ENCODE measurements at places on chromosomes 13 and 19. TPM values are rescaled to one million over a fixed set of nuclear protein-coding genes. Genes with fewer than 3 reads are reported as not detected.

Gene RFPL4A
- total RNA-seq = not detected

Gene PKN1
- 121 TPM for total RNA-seq

- peak; percentile 7 for DNase-seq
These were observed 182.5 kb downstream of the POU4F1 start for GRCh38 chr13:78420814-78421213.

DNA sequence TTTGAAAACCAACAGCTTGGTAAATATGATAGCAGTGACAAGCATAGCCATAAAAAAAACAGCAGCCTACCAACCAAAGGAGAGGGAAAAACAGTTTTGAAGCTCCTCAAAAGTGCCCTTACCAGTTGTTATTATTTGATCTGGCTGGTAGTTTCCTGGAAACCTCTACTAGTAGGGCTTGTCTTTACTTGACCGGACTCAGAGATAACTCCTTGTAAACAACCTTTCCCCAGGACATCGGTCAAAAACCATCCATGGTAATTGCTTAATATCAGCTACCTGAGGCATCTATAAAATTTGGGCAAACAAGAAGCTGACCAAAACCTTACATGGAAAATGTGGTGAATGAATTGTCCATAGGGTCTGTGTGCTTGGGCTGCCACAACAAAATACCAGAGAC is 210.9 kb downstream of the FGF14 start:
- DNase-seq = no peak

- DNase-seq = no peak
These were observed at the start of gene TNFSF11 for GRCh38 chr13:42574011-42574410. TNFSF11 (plus strand) TSS chr13:42574152; CDS start chr13:42574304, 152 bp downstream.

Gene OR7D4
- total RNA-seq = not detected

Gene CDC42EP5
- 6.5 TPM for total RNA-seq

Gene ZNF730
- total RNA-seq = 0.23 TPM

Gene KLK7
- total RNA-seq = not detected

DNA sequence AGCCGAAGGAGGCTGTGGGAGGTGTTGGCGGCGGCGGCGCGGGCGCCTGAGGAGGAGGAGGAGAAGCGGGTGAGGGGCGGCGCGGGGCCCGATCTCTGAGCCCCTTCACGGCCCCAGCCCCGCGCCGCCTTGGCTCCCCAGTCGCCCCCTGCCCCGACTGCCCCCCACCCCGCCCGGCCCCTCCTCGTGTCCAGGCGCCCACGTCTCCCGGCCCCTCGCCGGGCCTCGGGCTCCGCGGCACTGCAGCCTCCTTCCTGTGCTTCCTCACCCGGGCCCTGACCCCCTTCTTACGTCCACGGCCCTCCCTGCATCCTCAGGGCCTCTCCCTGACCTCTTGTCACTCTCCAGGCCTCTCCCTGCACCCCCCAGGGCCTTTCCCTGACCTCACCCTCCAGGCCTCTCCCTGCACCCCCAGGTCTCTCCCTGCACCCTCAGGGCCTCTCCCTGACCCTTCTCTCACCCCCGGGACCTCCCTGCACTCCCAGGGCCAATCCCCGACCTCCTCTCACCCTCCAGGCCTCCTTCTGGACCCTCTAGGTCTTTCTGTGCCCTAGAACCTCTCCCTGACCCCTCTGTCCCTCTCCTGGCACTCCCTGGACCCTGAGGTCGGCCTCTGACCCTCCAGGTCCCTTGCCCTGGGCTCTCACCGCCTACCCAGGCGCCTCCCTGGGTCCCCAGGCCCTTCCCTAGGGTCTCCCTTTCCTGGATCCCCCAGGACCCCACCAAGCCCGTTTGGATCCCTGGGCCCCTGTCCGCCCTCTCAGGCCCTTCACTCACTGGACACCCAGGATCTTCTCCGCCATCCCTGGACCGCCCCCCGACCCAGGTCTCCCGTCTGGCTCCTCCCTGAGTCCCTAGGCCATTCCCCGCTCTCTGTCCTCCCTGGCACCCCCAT is 460 bp downstream of the KMT5C start:
- DNase-seq = no peak

GRCh38 chr19:5191091-5191490 is 149.5 kb downstream of the PTPRS start:
- no peak for DNase-seq

DNA sequence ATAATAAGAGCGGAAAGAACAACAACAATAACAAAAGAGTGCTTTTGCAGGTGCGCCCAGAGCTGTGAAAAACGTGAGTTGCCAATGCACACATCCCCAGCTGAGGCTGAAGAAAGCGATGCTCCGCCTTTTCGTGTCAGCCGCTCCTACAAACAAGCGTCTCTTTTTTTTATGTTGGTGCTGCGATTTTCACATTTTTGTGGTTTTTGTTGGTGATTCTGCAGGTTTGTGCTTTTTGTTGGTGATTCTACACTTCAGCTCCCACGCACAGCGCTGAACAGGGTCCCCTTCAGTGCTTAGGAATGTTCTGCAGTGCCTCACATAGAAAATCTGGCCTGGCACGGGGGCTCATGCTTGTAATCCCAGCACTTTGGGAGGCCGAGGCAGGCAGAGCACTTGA is 7.3 kb upstream of the SBK3 start:
- no peak for DNase-seq

DNA sequence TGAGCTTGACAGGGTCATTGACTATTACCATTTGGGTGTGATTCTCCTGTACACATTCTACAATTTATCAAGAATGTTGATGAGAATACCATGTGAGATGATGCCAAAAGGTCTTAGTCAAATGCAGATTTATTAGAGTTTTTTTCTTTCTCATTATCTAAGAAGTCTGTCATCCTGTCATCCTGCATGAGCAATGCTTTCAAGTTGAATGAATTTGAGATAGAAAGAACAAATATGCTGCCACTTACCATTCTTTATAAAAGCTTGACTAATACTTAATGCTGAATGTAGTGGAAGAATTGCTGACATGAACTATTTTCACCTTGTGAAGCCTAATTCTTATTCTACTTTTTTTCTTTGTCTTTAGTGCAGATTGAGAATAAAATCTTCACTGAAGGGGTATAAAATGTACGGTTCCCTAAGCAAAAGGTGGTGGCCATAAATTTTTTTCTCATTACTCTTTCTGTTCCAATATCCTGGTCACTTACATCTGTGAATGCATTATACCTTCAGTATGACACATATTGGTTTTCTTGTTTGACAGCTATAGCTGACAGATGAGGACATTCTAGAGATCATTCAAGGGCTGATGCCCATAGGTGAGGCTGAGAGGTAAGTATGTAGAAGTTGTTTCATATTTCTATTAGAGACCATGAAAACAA is 1434.7 kb downstream of the SLITRK1 start:
- DNase-seq = no peak

DNA sequence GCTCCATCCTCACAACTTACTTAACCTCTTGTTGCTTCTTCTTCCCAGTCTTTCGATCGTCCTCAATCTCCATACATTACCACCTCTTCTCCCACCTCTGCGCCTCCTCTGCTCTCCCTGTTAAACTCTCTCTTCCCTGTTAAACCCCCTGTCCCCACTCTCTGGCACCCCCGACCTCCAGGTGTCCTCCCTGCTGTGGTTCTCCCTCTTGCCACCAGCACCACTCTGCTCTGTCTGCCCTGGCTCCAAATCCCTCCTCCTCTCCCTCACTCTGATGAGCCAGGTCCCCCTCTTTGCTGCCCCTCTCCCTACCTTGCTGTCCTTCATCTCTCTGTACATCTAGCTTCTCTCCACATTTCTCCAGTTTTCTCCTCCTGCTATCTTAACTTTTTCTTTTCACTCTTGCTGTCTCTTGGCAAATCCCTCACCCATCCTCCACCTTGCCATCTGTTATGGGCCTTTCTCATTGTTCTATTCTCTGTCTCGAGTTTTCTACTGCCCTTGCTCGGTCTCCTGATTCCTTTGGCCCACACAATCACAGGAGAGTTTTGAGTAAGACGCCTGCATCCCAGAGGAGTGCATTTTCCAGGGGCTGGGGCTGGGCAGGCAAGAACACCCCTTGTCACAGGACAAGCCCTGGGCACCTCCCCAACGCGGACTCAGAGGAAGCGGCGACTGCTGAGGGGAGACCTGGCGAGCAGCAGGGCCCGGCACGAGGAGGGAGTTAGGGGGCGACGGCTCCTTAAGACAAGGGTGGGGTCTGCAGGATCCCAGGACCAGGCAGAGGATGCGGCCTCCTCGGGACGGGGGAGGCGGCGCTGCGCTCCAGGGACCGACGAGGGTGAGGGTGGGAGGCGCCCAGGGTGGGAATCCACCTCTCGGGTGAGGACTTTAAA is 21.4 kb upstream of the ERVV-1 start:
- DNase-seq = peak; percentile 22

Gene ATP4B
- total RNA-seq = not detected

DNA sequence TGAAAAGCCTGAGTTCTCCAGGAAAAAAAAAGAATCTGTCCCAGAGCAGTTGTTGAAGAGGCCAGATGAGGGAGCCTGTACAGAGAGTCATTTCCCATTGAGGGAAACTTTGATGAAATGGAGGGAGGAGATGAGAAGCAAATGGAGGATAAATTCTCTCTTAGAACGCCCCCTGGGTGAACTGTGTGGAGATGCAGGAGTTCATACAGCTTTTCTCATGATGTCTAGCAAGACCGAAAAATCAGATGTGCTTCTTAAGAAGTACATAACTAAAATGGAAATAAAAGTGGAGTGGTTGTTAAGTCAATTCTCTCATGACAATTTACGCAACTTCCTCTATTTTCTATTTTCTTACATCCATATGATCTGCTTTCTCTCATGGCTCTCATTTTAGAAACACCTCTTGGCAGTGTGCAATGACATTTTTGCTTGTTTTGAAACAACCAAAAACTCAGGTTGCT is 1263.1 kb downstream of the PCDH9 start:
- no peak for DNase-seq

GRCh38 chr19:53332484-53332883 is 1.1 kb upstream of the ZNF845 start:
- DNase-seq = no peak

GRCh38 chr13:104372095-104372655 is 1306.0 kb upstream of the SLC10A2 start:
- DNase-seq = no peak

DNA sequence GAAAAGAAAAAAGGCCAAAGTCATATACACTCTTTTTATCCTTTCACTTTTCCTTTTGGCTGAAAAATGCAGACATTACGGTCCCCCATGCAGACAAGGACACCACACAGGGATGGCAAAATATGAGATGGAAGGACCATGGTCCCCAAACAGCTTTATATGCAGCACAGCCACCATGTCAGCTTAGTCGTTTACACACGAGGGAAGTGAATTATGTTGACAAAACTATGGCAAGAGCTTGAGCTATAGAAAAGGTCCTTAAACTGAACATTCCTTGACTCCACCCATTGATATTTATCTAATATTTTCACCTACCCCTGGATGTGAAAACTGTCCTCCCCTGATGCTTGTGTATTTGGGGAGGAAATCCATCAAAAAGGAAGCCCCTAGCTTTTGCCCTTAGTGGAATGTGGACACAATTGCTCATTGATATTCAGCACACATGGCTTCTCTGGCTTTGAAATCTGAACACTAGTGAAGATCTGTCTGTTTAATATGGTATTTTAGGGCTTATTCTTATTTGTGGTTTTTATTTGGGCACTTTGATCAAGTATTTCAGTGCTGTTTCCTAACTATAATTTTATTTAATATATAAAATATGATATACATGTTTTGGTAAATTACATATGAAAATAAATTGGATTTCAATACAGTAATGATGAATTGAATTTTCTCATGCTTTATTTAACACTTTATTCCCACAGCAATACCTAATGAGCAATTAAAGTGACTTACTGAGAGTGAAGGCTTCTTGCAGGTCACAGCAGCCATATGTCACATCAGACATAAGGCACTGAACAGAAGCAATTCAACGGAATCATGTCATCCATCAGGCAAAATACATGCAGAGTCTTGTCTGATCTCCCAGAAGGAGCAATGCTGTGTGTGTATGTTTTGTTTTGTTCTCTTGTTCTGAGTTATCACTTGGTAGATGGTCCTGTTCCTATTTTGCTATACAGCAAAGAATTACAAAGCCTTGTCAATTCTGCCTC is 6.8 kb upstream of the GTF2F2 start:
- no peak for DNase-seq

DNA sequence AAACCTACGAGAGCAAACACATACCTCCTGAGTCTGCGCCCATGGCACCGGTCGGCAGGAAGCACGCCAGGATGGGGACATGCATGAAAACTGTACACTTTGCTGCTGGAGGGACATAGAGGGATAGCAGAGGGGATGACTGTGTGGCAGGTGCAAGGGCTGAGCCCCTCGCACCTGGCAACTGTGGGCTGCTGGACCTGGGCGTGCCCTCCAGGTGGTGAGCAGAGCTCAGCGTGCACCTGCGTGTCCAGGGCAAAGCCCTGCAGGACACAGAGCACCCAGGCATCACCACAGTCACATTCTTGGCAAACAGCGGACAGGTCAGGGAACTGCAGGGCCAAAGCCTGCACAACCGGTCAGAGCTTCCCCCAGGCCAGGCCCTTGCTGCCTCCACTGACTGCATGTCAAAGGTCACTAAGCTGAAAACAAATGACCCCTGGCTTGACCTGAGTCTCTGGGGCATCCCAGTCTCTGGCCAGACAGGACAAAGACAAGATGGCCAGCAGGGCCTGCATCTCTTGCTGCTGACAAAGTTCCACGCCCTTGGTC is 9.0 kb upstream of the ISYNA1 start:
- no peak for DNase-seq

- no peak for DNase-seq
These were observed 2.0 kb downstream of the USPL1 start for GRCh38 chr13:30619731-30620130.

DNA sequence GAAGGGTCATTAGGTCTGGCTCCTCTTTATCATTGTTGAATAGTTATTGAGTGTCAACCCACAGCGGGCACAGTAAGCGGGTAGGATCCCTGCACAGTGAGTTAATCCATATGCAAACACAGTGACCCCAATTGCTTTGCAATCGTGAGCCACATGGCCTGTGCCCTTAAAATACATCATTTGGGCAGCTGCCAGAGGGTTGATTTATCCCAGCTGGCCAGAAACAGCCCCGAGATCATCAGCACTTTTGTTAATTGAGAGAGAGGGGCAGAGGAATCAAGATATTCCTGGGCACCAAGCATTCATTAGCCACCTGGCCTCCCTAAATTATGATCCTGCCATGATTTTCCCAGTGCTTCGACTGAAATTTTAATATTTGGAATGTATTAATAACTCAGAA is 9.8 kb upstream of the CNMD start:
- no peak for DNase-seq

Gene ISYNA1
- total RNA-seq = 15.7 TPM

Gene PSG7
- total RNA-seq = not detected

GRCh38 chr19:732148-733069 is 18.5 kb upstream of the MISP start:
- DNase-seq = no peak

GRCh38 chr19:2978772-2979171 is 1.4 kb downstream of the TLE6 start:
- DNase-seq = no peak
